ENCODE measurements at places on chromosomes 6 and 20.

- no peak for DNase-seq
These were observed 1115.6 kb upstream of the CITED2 start for GRCh38 chr6:140490081-140490480.

GRCh38 chr6:166488076-166488685 lies 98.3 kb downstream of the RAMACL start:
- no peak for DNase-seq

DNA sequence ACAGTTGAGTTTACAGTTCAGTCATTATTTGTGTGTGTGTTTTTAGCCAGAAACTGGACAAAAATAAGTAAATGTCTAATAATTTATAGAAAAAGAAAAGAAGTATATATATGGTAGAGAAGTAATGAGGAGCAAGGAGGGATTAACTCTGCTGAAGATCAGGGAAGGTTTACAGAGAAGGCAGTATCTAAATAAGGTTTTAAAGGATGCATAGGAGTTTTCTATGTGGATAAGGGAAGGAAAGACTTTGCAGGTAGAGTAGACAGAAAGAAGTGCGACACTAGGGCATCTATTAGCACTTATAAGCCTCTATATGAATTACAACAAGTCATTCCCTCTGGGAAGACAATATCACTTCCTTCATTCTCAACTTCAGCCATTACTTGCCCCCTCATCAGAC lies 34.3 kb downstream of the ISM1 start:
- DNase-seq: no peak

GRCh38 chr20:3687655-3688054 lies 5.8 kb upstream of the ADAM33 start:
- DNase-seq: no peak

- DNase-seq: no peak
These were observed 66.7 kb upstream of the TSHZ2 start for GRCh38 chr20:52905241-52905994.

DNA sequence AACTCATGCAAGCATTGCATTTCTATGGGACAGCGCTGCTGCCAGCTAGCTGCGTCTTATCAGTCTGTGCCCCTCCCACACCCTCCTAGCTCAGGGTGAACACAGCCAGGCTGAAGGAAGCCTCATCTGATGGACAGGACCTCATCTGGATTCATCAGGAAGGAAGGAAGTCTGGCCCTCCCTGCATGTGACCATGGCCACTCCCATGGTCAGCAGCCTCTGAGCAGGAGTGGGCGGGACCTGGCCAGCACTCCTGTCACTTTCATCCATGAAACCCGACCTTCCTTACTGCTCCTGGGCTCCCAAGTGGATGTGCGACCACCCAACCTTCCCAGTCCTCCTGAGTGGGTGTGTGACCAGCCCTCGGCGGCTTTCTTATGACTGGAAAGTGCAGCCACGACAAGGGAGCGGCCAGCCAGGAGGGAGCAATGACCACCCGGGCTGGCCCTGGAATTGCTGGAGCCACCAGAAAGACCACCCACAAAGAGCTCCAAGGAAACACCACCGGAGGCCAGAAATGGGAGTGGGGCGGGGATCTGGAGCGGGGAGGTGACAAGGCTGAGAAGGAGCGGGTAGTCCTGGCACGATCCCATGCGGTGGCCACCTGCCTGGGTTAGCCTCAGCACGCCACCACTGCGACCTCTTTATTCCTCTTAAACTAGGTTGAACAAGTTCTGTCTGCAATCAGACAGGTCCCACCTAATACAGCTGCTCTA lies 241.2 kb downstream of the TTLL2 start:
- DNase-seq: no peak

- no peak for DNase-seq
These were observed 71.8 kb downstream of the ALDH8A1 start for GRCh38 chr6:134878136-134878535.

- DNase-seq: no peak
These were observed 6.7 kb downstream of the CCR6 start for GRCh38 chr6:167129562-167129961.

DNA sequence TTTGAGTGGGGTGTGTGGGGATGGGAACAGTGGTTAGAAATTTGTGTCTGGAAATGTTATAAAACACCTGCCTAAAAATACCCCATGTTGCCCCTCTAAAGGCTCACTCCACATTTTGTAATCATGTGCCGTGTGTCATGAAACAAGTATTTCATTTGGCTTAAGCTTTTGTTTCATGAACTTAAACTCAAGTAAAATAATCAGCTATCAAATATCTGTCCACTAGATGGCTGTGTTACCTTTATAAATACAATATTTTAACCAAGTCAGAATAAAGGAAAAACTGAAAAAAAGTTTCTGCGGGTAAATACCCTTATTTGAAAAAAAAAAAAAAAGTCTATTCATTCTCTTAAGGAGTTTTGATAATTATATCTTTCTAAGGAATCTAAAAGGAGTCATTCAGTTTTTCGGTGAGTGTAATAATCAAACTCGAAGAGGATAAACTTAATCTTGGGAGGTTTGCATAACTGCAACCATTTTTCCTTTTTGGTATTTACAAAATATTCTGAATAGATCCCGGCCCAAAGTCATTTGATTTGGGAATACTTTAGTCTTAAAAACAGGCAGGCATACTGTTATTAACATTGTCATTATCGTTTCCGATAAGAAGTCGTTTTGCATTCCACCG lies 29.9 kb upstream of the MTRF1L start:
- DNase-seq: no peak

GRCh38 chr20:58182521-58183140 lies 45.8 kb downstream of the ANKRD60 start:
- DNase-seq: no peak

GRCh38 chr6:98932381-98932780 lies 15.4 kb downstream of the FBXL4 start:
- no peak for DNase-seq

DNA sequence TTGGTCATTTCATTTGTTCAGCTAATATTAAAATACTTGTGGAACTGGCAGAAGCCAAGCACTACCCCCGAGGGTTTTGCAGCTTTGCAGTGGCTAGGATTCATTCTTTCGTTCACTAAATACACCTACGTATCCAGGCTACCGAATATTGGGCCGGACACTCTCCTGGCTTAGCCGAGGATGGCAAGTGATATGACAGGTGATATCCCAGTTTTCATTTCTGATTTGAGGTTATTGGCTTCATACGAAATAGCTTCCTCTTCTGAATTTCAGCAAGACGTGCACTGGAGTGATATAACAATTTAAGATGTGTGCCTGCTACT lies 536 bp upstream of the MTFR2 start:
- no peak for DNase-seq

- DNase-seq: no peak
These were observed 102.4 kb upstream of the CNR1 start for GRCh38 chr6:88268508-88268907.

GRCh38 chr6:10403385-10404106 lies 11.3 kb downstream of the TFAP2A start:
- DNase-seq: peak; percentile 87

DNA sequence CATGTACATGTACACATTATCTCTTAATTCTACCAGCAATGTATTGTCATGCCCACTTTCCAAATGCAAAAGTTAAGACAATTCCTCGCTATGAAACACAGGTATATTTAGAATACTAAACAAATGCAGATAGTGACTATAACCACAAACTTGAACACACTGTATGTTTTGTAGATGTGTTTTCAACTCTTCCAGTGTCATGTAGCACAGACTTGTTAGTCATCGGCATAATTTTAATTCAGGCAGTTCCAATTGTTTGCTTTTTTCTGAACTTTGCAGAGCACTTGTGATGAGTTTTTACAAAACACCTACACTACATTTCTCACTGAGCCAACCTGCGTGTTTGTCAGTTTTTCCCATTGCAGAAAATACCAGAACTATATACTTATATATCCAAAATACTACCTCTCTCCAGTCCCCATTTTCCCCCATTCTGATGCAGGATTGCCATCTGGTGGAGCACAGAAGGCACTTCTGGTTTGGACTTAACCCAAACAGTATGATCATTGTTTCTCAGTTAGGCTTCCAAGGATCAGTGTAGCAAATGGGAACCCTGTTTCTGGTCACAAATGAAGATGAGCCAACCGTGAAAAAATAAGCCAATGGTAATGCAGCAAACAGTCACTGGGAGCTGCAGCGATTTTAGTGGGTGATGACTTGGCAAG lies 143.4 kb downstream of the ADGRB3 start:
- DNase-seq: peak; percentile 24

GRCh38 chr6:118220429-118221128 lies 313.5 kb downstream of the SLC35F1 start:
- no peak for DNase-seq

GRCh38 chr6:13796781-13797180 lies 17.6 kb downstream of the MCUR1 start:
- no peak for DNase-seq

- DNase-seq: no peak
These were observed 191.4 kb upstream of the ADGRB3 start for GRCh38 chr6:68443704-68444103.

DNA sequence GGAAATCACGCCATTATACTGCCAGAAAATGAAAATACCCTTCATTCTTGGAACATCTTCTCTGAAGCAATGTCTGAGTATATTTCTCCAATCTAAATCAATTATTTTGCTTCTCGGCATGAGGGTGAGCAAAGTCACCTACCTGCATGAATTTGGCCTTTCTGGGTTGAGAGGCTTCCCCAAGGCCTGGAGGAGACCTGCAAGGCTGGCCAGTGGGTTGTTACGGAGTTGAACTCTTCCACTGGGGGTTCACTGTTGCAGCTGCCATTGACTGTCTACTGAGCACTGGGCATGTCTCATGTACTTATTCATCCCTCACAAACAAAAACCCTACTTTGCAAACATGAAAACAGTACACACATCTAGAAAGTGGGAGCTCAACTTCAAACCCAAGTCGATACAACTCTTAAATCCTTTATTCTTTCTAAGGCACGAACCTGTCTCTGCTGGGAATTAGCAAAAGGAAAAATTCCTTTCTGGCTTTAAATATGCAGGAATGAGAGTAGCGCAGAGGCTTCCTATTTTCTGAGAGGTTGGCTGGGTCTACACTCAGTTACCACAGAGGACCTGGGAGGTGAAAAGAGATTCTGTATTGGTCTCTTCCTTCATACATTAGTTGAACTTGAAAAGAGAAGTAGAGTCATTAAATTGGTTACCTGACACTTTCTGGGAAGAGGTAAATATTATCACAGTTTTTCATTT lies 87.6 kb upstream of the SGK1 start:
- no peak for DNase-seq

GRCh38 chr6:43575105-43575771 lies 600 bp downstream of the XPO5 start:
- no peak for DNase-seq

DNA sequence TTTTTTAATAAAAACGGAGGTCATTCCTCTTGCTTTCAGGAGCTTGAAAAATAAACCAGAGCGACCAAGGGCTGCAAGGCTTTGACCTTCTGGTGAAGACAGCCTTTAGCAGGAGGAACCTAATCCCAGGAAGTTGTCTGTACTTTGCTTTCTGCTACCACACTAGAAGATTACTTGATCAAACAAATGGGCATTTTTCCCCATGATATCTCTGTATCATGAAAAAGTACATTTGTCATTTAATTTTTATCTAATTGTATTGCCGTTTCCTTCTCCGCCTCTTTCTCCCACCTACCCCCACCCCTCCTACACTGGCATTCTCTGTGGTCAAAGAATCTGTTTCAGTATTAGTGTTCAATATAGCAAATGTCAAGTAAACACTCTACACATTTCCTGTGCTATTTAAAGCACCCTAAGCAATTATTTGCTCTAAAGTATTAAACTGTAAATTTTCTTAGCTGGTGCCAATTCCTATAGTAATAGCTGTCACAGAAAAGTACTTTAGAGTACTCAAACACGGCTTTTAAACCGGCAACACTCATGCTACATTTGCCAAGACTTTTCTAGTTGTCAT lies 29.7 kb downstream of the ATXN1 start:
- no peak for DNase-seq

DNA sequence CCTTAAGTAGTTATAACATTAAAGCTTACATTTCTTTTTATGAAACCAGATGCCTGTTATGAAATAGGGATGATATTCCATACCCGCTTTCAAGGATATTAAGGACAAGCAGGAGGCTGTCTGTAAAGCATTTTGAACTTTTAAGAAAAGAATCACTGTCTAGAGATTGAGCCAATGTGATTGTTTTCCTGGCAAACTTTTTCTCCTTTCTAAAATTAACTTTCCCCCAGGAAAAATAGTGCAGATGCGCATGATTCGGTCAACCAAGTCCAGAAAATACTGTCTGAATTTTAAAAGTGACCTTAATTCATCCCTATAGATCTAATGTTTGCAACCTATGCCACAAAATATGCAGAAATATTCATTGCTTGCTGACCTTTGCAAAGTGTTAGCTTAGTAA lies 15.1 kb upstream of the DEK start:
- DNase-seq: no peak

DNA sequence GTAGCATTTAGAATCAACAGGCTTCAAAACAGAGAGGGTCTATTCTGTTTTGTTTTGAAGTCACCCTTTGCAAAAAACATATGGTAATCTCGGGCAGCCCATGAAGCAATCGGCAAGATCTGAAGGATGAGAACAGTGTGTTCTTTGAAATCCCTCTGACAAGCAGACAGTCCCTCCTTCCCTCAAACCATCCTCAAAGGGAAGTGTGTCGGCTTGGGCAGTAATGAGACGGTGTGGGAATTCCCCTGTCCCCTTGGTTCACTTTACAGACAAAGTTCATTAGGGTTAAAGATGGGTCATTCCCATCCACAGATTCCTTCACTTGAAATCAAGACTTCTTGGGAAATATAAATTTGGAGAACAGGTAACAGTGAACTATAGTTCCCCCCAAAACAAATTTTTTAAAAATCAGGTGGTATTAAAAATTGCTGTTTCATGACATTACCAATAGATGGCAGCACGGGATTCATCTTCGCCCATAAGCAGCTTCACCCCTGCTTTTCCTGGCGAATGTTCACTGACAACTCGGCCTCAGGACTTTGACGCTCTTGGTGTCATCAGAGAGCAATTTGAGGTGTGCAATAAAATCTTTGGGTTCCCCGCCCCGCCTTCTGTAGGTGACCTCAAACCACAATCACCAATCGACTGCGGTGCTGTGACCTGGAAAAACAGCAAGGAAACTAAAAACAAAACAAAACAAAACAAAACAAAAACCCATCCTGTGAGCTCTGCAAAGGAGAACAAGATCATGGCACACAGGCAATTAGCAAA lies 159.3 kb upstream of the TNFAIP3 start:
- peak; percentile 25 for DNase-seq

All from Panc1 (cell line).